ENCODE measurements at places on chromosomes 16 and 17. TPM values are rescaled to one million over a fixed set of nuclear protein-coding genes. Genes with fewer than 3 reads are reported as not detected.

- DNase-seq = no peak
Observed at GRCh38 chr17:1759529-1759928, 2.3 kb upstream of the SERPINF1 start.

Gene MYL4
- total RNA-seq = 322 TPM

GRCh38 chr16:87125206-87126155, 191.7 kb downstream of the C16orf95 start:
- no peak for DNase-seq

GRCh38 chr17:7794075-7794663, 39.8 kb upstream of the KDM6B start:
- no peak for DNase-seq

DNA sequence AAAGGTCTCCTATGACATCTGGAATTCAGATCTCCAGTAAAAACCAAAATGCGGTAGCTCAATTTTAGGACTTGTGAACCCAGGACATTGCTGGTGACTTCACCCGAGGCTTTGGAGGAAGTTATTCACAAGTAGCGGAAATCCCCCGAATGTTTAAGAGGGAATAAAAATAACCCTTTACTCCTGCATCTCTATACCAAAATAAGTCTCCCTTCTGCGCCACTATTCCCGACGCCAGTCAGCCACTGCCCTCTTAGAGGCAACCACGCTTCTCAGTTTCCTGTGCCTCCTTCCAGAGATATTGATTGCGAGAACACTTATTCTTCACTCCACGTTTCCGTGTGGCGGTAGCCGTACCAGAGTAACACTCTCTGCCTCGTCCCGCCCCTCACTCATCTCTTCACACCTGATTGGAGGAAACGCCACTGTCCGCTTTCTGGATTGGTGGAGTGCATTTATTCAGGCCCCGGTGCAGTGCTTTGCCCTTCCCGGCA, 27.4 kb downstream of the EMP2 start:
- DNase-seq = no peak

All from Right ventricle myocardium inferior (tissue), 1 donor.